ENCODE measurements at places on chromosomes 1 and 21.

GRCh38 chr1:246081138-246081702, 425.9 kb downstream of the SMYD3 start:
- DNase-seq, result no peak

DNA sequence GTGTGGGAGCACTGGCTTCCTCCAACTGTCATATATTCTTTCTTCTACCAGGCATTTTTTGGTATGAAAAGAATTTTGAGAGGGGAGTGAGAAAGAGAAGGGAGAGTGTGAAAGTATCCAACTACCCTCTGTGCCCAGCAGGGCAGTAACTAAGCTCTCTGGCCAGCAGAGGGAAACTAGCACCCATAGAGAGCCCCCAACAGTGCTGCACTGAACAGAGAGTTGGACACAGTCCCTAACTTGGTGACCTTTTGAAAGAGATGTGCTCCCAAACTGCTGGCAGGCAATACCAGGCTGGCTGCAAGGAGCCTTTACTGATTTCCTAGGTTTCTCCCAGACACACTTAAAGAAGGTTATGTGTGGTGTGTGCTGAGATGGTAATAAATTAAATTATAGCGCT, 118.8 kb upstream of the PBX1 start:
- no peak for DNase-seq

DNA sequence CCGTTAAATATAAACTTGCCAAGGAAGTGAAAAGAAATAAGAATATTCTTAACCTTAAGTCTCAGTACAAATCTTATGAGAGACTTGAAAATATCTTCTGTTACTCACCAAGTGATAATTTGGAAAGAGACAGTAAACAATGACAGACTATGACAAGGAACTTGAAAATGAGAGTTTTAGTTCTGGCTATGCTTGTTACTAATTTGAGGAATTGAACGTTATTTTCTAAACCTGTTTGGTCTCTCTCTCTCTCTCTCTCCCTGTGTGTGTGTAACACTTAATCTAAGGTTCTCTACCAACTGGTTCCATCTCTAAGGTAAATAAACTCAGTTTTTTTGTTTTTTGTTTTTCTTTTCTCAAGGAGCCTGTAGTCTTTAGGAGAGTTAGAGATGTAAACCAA, 161.8 kb downstream of the AMY1C start:
- no peak for DNase-seq

DNA sequence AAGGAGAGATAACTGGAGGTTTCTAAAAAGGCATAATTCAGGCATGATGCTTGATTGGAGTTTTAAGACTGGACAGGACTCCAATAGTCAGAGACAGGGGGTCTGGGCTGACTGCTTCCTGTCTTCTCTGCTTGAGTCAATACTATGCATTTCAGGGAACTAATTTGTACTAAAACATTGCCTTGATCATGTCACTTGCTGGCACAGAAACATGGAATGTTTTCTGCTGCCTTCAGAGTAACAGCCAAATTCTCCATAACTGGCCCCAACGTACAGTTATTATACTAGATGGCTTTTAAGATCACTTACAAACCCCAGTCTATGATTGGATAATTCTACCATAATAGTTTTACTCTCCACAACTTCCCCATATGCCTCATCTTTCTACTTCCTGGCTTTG, 247.0 kb downstream of the DNM3 start:
- no peak for DNase-seq

GRCh38 chr1:170545476-170545875, 13.5 kb downstream of the GORAB start:
- no peak for DNase-seq

DNA sequence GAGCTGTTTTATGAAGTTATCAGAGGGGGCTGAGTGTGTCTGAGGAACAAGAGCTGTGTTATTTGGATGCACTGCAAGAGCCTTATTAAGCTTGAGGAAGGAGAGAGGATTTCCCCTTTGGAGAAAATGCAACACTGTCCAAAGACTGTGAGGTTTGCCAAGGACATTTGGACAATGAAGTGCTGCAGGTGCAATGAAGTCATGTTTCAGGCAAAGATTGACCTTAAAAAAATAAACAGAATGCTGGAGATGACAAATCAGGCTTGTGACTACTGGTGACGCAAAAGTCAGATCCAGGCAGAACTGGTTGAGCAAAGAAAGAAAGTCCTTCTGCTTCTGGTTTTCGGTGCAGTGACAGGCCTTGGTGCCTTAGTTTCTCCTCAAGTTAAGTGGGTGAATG, 125.2 kb upstream of the KIAA0040 start:
- DNase-seq, result no peak

- peak; percentile 57 for DNase-seq
Measured at GRCh38 chr1:200488375-200489165, 78.7 kb upstream of the ZNF281 start.

DNA sequence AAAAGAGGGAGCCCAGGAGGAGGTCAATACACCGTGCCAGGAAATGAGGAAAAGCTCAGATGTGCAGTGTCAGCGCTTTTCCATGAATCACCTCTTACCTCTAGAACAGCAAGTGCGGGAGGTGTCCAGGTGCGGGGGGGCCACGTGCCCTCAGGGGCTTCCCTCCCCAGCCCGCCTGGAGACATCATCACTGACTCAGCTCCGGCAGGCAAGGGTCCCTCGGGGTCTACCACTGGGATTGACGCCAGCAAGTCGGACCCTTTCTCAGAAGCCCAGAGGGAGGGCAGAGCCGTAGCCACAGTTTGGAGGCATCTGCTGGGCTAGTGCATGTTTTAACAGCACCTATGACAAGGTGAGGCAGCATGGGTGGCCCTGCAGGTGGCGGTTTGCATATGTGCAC, 67.4 kb upstream of the TRAPPC10 start:
- DNase-seq, result no peak

GRCh38 chr1:234676103-234676594, 66.2 kb upstream of the IRF2BP2 start:
- DNase-seq, result peak; percentile 44
